ENCODE measurements at places on chromosomes 5 and 9.
A peak's percentile ranks its signal among the peaks of the same experiment; 100 is the strongest.

GRCh38 chr5:90939211-90939610 is 380.6 kb downstream of the ADGRV1 start:
- no peak for DNase-seq

- DNase-seq = no peak
Measured at GRCh38 chr5:58066557-58066956, 393.3 kb downstream of the PLK2 start.

DNA sequence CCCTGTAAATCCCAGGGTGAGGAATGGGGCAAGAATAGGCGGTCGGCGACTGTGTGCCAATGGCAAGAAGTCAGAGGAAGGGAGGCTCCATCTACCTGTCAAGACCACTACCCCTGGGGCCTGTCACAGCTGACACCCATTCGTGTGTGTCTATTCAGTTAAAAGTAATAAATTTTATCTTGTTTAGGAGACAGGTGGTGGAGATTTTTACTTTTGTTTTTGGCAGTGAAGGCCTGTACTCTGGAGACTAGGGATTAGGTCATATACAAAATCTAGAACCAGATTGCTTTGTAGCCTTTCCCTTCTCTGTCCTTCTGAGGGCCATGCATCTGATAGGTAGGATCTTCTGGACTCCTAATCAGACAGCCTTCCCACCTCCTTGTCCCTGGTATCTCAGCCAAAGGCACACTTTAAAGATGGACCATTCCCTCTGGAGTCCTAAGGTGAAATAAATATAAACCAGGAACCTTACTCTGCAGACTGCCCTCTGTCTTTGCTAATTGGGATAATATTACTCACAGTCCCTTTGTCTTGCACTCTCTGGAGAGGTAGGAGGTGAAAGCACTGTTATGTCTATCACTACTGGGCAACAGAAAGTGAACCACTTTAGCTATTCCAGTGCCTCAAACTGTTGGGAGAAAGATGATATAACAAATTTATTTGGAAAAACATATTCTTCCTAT is 213.2 kb upstream of the ACTBL2 start:
- DNase-seq = no peak

DNA sequence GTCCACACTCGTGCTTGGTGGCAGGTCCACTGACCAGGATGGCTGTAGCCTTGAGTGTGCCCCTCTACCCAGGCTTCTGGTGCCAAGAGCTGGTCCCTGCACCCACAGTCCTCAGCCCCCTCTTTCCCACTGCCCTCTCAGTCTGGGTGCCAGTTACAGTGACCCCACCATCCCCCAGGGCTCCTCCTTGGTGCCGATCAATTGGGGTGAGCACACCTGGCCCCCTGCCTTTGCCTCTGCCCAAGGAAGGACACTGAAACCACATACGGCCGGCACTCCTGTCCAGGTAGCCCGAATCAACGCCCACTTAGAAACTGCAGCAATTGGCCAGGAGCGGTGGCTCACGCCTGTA is 18.5 kb upstream of the QRFP start:
- DNase-seq = no peak

GRCh38 chr5:95853490-95853889 is 31.0 kb upstream of the GLRX start:
- DNase-seq = no peak

DNA sequence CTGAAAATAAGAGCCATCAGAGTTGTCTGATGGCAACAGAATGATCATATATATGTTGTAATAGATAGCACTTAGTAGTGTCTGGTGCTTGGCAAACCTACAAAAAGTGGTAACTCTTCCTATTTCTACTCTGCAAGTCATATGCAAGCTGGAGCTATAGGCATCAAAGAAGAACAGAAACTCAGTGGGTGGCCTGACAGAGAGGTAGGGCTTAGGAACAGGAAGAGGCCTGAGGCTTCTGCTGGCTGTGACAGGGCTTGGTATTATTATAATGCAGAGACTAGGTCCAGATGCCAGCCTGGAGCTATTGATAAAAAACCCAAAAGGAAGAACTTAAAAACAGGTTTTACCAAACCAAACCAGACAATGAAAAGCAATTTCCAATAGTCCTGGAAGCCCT is 4.4 kb upstream of the DIAPH1 start:
- DNase-seq = peak; percentile 61

GRCh38 chr9:6632516-6633183 is 12.9 kb downstream of the GLDC start:
- DNase-seq = no peak

GRCh38 chr5:5116956-5117355 is 23.2 kb upstream of the ADAMTS16 start:
- no peak for DNase-seq

GRCh38 chr9:11088821-11089374 is 476.1 kb upstream of the PTPRD start:
- no peak for DNase-seq

DNA sequence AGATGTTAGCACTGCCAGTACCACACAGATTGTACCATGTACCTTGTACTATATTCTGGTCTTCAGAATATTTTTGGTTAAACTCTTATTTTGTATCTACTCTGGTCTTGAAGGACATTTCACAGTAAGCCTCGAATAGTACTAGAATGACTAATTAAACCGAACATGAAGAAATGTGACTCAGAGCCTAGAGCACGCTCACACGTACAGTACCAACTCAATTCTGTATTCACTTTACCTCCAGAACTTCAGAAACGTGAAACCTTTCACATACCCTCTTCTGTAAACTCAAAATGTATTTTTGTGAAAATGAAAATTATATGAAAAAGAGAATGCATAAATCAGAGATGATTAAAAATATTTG is 112.8 kb downstream of the MVB12B start:
- DNase-seq = peak; percentile 76

- no peak for DNase-seq
Measured at GRCh38 chr9:92680166-92681119, 10.5 kb upstream of the IPPK start.

DNA sequence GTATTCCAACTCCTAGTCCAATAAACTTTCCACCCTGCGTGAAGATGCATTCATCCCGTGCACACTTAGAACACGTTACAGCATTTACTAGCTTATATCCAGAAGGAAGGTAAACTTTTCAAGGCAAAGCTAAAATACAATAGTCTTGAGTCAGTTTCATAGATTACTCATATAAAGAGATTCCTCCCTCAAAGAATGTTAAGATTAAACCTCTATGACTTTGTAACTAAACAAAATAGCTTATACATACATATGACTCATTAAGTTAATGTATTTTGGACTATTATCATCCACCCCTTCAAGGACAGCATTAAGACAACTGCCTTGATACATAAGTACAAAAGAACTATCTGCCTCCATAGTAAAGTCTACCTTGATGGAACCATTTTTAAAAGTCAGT is 36.1 kb downstream of the TLE1 start:
- DNase-seq = no peak

GRCh38 chr5:37184748-37185364 is 64.3 kb downstream of the CPLANE1 start:
- no peak for DNase-seq

GRCh38 chr9:26426551-26427131 is 466.0 kb downstream of the CAAP1 start:
- DNase-seq = no peak

DNA sequence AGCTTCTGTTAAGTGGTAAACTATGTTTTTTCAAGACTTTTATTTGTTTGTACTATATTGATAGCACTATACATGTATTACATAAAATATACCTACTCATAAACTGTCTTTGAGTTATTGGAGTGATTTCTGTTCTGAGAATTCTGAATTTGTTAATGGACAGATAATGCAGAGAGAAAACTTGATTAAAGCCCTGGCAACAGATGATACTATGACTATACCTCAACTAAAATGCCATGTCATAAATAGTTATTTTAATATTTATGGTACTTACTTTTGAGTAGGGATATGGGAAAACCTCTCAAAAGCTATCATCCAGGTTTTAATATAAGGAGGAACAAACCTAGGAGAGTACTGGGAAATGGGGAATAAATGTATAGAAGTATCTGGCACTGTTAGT is 947.2 kb upstream of the ARRDC3 start:
- DNase-seq = no peak

DNA sequence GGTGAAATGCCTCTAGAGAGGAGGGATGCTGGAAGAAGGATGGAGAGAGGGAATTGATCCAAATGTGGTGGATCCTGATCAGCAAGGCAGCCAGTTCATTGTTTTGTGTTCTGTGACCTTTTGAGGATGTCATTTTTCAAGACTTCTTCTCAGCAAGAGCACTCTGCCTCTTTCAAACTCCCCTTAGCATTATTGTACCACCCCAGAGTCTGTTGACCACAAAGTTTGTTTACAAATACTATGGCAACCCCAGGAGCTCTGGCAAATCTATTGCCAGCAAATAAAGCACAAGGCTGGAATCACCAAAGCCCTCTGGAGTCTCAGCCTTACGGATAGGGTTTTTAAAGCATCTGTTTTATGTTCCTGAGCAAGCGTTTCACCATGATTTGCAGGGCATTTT is 76.2 kb upstream of the SLC1A3 start:
- no peak for DNase-seq

DNA sequence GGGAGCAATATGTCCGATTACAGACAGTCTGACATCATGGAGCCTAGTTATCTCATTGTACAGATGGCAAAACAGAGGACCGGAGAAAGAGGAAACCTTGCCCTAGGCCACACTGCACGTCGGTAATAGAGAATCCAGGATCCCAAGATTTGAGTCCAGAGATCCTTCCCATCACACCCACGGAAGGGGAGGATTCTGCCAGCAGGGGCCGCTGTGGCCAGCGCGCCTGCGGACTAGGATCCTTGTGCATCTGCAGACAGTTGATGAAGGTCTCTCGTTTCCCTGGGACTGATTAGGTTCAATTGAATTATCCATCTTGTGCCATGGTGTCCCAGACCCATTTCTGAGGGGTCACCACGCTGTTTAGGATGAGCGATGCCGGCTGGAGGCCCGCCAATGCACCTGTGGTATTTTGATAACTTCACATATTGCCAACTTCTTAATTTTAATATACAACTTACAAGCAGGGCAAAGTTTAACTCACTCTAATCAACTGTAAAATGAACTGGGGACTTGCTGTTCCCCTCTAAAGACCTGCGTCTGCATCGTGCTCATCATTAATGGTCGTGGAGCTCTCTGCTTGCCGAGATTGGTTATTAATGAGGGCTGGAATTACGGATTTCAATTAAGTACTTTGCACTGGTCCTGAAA is 592.7 kb upstream of the BRINP1 start:
- peak; percentile 15 for DNase-seq

GRCh38 chr5:3715062-3715461 is 119.4 kb downstream of the IRX1 start:
- no peak for DNase-seq

DNA sequence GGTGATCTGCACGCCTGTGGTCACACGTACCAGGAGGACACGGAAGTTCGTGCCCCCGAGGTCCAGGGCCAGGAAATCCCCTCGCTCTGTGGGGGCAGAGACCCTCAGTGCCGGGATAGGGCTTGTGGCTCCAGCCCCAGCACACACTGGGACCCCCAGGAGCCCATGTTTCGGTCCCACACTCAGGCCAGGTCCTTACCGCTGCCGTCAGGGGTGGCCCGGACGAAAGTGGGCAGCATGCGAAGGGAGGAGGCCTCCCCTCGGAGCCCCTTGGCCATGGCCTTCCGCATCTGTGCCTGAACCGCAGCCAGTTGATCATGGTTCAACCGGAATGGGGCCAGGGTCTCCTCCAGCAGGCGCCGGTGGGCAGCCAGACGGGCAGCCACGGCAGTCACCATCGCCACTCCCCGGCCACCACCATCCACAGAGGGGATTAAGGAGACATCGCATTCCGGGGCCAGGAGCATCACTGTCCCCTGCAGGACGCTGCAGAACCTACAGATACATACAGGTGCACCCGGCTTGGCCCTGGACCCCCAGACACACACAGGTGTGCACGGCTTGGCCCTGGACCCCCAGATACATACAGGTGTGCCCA is 11.8 kb downstream of the HK3 start:
- DNase-seq = no peak

DNA sequence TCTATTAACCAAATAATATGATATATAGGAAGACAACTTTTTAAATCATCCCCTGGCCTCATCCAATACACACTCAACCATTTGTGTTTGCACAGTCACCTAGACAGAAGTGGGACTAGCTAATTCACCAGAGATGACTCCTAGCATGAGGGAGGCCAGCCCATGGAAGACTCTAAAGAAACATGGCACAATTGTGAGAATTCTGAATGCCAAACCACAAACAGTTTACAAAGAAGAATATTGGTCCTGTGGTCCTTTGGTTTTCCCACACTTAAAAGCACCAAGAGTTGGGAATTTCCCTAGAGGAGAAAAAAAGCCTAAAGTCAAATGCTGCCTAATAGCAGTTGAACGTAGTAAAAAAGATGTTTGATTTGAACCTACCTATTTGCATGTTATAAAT is 609.9 kb downstream of the ACTL7B start:
- DNase-seq = no peak

- DNase-seq = no peak
Measured at GRCh38 chr5:21784487-21784886, 1068.7 kb downstream of the CDH12 start.

GRCh38 chr5:15363601-15364000 is 136.4 kb upstream of the FBXL7 start:
- DNase-seq = no peak

DNA sequence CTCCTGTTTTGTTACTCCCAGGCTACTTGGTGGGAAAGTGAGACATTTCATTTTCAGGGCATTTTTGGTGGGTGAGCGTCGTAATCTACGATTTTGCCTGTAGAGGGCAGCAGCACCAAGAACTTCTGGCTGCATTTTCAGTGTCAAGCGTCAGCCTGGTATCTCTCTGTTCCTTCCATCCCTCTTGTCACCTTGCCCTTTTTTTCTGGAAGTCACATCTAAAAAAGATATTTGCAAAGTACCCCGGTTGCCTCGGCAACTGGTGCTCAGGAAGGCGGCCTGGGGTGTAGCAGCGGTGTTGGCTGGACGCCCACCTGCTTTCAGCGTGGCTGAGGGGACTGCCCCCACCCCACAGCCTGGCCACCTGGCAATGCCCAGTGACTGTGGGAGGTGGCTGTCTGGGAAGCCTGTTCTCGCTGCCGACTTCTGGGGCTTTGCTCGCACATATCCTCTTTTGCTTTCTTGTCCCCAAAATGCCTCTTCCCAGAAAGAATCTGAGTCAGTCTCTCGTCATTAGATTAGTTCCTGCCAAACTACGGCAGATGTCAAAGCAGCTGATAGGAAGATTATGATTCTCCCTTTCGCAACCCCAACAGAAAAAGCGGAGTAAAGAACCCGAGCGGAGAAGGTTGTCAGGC is 84.5 kb downstream of the ACER2 start:
- peak; percentile 53 for DNase-seq

- DNase-seq = no peak
Measured at GRCh38 chr9:114021578-114021977, 56.5 kb downstream of the AMBP start.

DNA sequence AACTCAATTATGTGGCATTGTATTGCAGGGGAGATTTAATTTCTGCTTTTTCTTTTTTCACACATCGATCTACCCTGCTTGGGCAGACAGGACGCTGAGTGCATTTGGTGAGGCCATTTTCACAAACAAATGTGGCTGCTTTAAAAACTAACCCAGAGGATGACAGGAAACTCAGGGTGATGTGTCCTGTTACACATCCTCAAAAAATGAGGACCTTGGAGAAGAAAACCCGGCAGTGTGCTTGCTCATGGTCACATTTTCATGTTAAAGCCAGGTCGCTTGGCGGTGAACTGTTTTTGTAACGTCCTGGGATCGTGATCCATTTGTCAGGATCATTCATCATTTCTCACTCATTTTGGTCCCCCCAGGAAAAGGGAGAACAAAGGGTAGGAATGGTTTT is 478.3 kb upstream of the ADAMTS16 start:
- DNase-seq = no peak

GRCh38 chr5:59661954-59662615 is 231.4 kb downstream of the PDE4D start:
- no peak for DNase-seq

GRCh38 chr5:10420932-10421331 is 20.7 kb upstream of the ROPN1L start:
- peak; percentile 23 for DNase-seq
